Right renal pelvis (tissue), 4 donors: ENCODE measurements at places on chromosomes 7 and 10. TPM values are rescaled to one million over a fixed set of nuclear protein-coding genes. Genes with fewer than 3 reads are reported as not detected.

The FAM180A gene
- polyA plus RNA-seq, result not detected

The FAM221A gene
- polyA plus RNA-seq, result 13.2 TPM

The CH25H gene
- polyA plus RNA-seq, result 0.16 TPM

The OPN4 gene
- polyA plus RNA-seq, result not detected

The LMBR1 gene
- 44.2 TPM for polyA plus RNA-seq

The TMEM130 gene
- polyA plus RNA-seq, result 4.7 TPM

The HMX3 gene
- not detected for polyA plus RNA-seq

The EGFR gene
- 32.6 TPM for polyA plus RNA-seq

The PRKCQ gene
- 14.2 TPM for polyA plus RNA-seq

The PLAC9 gene
- 21.8 TPM for polyA plus RNA-seq

The NRG3 gene
- 12.0 TPM for polyA plus RNA-seq

The ZMIZ2 gene
- 58.4 TPM for polyA plus RNA-seq

The OR2A5 gene
- 0.07 TPM for polyA plus RNA-seq

The SPDYE11 gene
- polyA plus RNA-seq, result 0.97 TPM

The CPA2 gene
- polyA plus RNA-seq, result 0.40 TPM

The CLRN3 gene
- 24.1 TPM for polyA plus RNA-seq

The HOXA3 gene
- 36.2 TPM for polyA plus RNA-seq

The GNB2 gene
- 204 TPM for polyA plus RNA-seq

The DYNC1I1 gene
- polyA plus RNA-seq, result 0.57 TPM

The CDNF gene
- polyA plus RNA-seq, result 2.6 TPM

The RARRES2 gene
- polyA plus RNA-seq, result 51.5 TPM

The ADRA2A gene
- polyA plus RNA-seq, result 4.1 TPM

The CSGALNACT2 gene
- polyA plus RNA-seq, result 21.9 TPM

The PSMG3 gene
- 31.2 TPM for polyA plus RNA-seq

The VSTM4 gene
- 14.2 TPM for polyA plus RNA-seq

The STARD3NL gene
- 79.5 TPM for polyA plus RNA-seq

The ASB15 gene
- 1.5 TPM for polyA plus RNA-seq

The MALRD1 gene
- polyA plus RNA-seq, result 2.0 TPM

The GCK gene
- polyA plus RNA-seq, result 2.6 TPM

The CALCR gene
- polyA plus RNA-seq, result 1.1 TPM

The UPK3B gene
- polyA plus RNA-seq, result 2.4 TPM

The SLC12A9 gene
- 28.5 TPM for polyA plus RNA-seq

The CCDC71L gene
- 9.8 TPM for polyA plus RNA-seq

The SHH gene
- polyA plus RNA-seq, result 2.3 TPM

The MYH16 gene
- 0.10 TPM for polyA plus RNA-seq

The HOXA10 gene
- polyA plus RNA-seq, result 151 TPM

The ZPBP gene
- polyA plus RNA-seq, result 0.53 TPM

The ACHE gene
- 3.8 TPM for polyA plus RNA-seq

The CYP2C19 gene
- polyA plus RNA-seq, result not detected

The OGDHL gene
- polyA plus RNA-seq, result 38.0 TPM

The C10orf62 gene
- polyA plus RNA-seq, result 0.90 TPM

The ZNF716 gene
- 0.03 TPM for polyA plus RNA-seq
